Left lung (tissue), 14 donors: ENCODE measurements at places on chromosomes 6 and 20. TPM values are rescaled to one million over a fixed set of nuclear protein-coding genes. Genes with fewer than 3 reads are reported as not detected.

GRCh38 chr6:13907001-13907350 is 17.8 kb upstream of the RNF182 start:
- no peaks in the 10 kb centered on the region for H3K27me3 ChIP-seq
- H3K4me1 ChIP-seq: no peaks in the 10 kb centered on the region
- no peak overlapping the region for H3K4me3 ChIP-seq
- DNase-seq: no peak
- H3K36me3 ChIP-seq: no peaks in the 10 kb centered on the region
- no peak overlapping the region for H3K27ac ChIP-seq

GRCh38 chr20:51758978-51759544 is 9.1 kb downstream of the ATP9A start:
- H3K27ac ChIP-seq: no peak overlapping the region
- no peaks in the 10 kb centered on the region for H3K27me3 ChIP-seq
- H3K4me1 ChIP-seq: peaks cover 4% of the 10 kb centered on the region
- no peak for DNase-seq
- H3K4me3 ChIP-seq: no peak overlapping the region

GRCh38 chr6:142592876-142593275 is 291.1 kb downstream of the ADGRG6 start:
- H3K27me3 ChIP-seq: no peaks in the 10 kb centered on the region
- no peaks in the 10 kb centered on the region for H3K36me3 ChIP-seq
- H3K4me1 ChIP-seq: no peaks in the 10 kb centered on the region
- no peak for DNase-seq

- no peak overlapping the region for H3K4me3 ChIP-seq
- H3K4me1 ChIP-seq: no peaks in the 10 kb centered on the region
- peaks cover 95% of the 10 kb centered on the region for H3K27me3 ChIP-seq
- no peak overlapping the region for H3K27ac ChIP-seq
- no peak for DNase-seq
Measured at GRCh38 chr20:38715646-38716045, 8.6 kb upstream of the SLC32A1 start.

GRCh38 chr6:12947967-12948366 is 231.4 kb downstream of the PHACTR1 start:
- H3K27me3 ChIP-seq: no peaks in the 10 kb centered on the region
- no peaks in the 10 kb centered on the region for H3K4me1 ChIP-seq
- no peak overlapping the region for H3K4me3 ChIP-seq
- no peaks in the 10 kb centered on the region for H3K36me3 ChIP-seq
- no peak for DNase-seq

DNA sequence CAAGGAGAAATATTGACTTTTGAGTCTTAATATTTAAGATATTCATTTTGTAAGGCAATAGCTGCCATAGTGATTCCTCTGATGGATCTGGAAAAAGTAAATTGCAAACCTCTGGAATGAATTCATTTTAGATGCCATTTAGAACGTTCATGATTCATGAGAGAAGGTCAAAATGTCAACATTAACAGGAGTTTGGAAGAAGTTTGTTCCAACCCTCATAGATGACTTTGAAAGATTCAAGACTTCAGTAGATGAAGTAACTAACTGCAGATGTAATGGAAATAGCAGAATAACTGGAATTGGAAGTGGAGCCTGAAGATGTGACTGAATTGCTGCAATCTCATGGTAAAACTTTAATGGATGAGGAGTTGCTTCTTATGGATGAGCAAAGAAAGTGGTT is 100.9 kb upstream of the CCN2 start:
- H3K4me3 ChIP-seq: no peak overlapping the region
- H3K27ac ChIP-seq: no peak overlapping the region
- no peak for DNase-seq

DNA sequence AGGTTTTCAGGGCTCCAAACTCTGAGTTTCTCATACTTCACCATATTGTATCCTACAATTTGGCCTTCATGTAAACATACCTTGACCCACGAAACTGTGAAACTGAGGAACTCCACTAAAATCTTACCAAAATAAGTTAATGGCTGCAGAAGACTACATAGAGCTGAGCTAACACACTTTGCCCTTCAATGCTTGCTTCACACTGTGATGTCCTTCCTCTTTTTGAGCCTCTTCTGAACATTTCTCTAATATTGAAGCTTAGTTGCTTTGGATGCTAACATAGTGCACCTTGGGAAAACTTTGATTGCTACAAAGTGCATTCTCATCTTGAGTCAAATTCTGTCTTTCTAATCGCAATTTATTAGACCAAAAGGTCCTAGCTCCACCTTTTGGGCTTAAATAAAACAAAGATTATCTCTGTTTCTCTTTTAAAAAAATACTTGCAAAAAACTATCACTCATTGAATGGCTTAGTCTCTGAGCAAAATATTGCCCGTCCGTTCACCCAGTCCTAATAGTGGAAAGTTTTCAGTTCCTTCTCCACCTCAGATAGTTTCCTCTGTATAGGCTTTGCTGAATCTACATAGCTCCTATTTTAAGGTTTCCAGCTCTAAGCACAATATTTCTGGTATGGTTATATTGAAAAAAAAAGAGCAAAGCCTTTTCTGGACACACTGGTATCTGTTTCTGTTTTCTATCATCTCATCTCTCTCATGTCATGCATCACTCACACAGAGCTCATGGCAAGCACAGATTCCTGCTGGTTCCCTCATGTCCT is 494.6 kb downstream of the RFPL4B start:
- no peaks in the 10 kb centered on the region for H3K27me3 ChIP-seq
- H3K4me1 ChIP-seq: no peaks in the 10 kb centered on the region
- no peak overlapping the region for H3K27ac ChIP-seq
- no peaks in the 10 kb centered on the region for H3K36me3 ChIP-seq

- H3K36me3 ChIP-seq: no peaks in the 10 kb centered on the region
- no peak for DNase-seq
- H3K27me3 ChIP-seq: no peaks in the 10 kb centered on the region
- H3K4me1 ChIP-seq: no peaks in the 10 kb centered on the region
- H3K27ac ChIP-seq: no peak overlapping the region
- H3K4me3 ChIP-seq: no peak overlapping the region
Measured at GRCh38 chr6:21840428-21840827, 246.9 kb downstream of the SOX4 start.

- DNase-seq: no peak
- H3K36me3 ChIP-seq: no peaks in the 10 kb centered on the region
- H3K27me3 ChIP-seq: peaks cover 12% of the 10 kb centered on the region
- H3K4me3 ChIP-seq: no peak overlapping the region
Measured at GRCh38 chr6:90304308-90304707, 7.7 kb upstream of the BACH2 start.

DNA sequence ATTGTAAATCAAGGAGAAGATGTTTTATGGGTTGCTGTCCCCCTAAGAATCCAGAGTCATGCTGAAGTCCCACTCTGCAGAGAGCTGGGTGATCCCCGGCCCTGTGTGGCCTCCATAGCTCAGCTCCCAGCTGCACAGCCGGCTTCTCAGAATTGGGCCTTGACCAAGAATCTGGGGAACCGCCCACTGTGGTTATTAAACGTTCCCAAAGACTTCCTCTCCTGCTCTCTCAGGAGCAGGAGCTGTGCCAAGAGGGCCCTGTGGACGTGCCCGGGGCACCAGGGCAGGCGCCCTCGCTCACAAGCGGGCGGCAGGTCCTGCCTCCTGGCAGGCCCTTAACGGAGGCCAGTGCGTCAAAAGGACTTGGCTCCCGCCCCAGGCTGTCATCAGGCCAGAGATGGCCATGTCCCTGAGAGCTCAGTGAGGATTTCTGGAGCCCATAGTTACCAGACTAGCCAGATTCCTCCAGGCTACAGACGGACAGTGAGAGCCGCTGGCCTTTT is 30.4 kb downstream of the ZC3H12D start:
- no peaks in the 10 kb centered on the region for H3K36me3 ChIP-seq
- H3K27me3 ChIP-seq: peaks cover 6% of the 10 kb centered on the region
- peak overlapping the region; percentile 72 for H3K27ac ChIP-seq
- no peak overlapping the region for H3K4me3 ChIP-seq

DNA sequence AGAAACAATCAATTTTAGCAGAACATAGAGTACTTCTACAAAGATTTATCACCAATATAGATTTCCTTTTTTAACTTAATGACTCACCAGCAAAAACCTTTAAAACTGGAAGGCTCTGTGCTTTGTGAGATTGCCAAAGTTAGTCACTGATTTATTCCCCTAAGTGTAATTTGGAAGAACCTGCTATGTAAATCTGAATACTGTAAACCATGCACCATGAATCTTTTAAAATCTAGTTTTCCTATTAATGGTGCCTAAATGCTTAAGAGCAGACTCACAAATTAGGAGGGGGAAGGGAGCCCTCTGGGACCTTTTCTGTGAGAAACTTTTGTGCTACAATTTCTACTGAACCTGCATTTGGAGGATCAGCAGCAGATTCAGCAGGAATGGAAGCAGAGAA is 57.8 kb upstream of the PNRC1 start:
- DNase-seq: no peak
- no peaks in the 10 kb centered on the region for H3K27me3 ChIP-seq
- no peak overlapping the region for H3K27ac ChIP-seq
- peaks cover 23% of the 10 kb centered on the region for H3K4me1 ChIP-seq
- H3K4me3 ChIP-seq: no peak overlapping the region
- no peaks in the 10 kb centered on the region for H3K36me3 ChIP-seq

- H3K27me3 ChIP-seq: peaks cover 100% of the 10 kb centered on the region
- no peak for DNase-seq
- no peak overlapping the region for H3K27ac ChIP-seq
Measured at GRCh38 chr20:38726804-38727606, 2.7 kb downstream of the SLC32A1 start.

DNA sequence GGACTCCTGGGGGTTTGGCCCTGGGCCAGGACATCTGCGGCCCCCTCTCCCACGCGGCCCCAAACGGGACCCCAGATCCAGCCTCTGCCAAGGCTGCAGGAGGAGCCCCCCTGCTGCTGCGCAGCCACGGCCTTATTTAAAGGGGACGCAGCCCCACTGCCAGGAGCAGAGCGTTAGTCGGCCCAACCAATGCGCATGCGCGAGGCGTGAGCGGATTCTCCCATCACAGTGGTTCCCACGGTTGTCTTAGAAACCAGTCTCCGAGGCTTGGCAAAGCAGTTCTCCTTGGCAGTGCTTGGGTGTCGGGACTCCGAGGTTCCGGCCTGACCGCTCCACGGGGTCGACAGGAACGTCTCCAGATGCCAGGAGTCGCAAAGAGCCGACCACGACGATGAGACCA is 288.3 kb upstream of the ZNF337 start:
- no peaks in the 10 kb centered on the region for H3K36me3 ChIP-seq
- no peaks in the 10 kb centered on the region for H3K4me1 ChIP-seq
- no peak overlapping the region for H3K27ac ChIP-seq
- DNase-seq: no peak
- peaks cover 8% of the 10 kb centered on the region for H3K27me3 ChIP-seq

- H3K27me3 ChIP-seq: no peaks in the 10 kb centered on the region
- H3K4me3 ChIP-seq: no peak overlapping the region
- H3K36me3 ChIP-seq: no peaks in the 10 kb centered on the region
Measured at GRCh38 chr6:15434823-15435380, 189.0 kb downstream of the JARID2 start.

GRCh38 chr20:25576783-25577530 is 8.4 kb downstream of the NINL start:
- DNase-seq: no peak
- no peak overlapping the region for H3K27ac ChIP-seq
- H3K4me3 ChIP-seq: no peak overlapping the region
- H3K4me1 ChIP-seq: peaks cover 7% of the 10 kb centered on the region

- no peaks in the 10 kb centered on the region for H3K36me3 ChIP-seq
- no peak overlapping the region for H3K4me3 ChIP-seq
- no peaks in the 10 kb centered on the region for H3K4me1 ChIP-seq
- H3K27ac ChIP-seq: no peak overlapping the region
Measured at GRCh38 chr20:1684872-1685271, 27.3 kb upstream of the SIRPG start.

DNA sequence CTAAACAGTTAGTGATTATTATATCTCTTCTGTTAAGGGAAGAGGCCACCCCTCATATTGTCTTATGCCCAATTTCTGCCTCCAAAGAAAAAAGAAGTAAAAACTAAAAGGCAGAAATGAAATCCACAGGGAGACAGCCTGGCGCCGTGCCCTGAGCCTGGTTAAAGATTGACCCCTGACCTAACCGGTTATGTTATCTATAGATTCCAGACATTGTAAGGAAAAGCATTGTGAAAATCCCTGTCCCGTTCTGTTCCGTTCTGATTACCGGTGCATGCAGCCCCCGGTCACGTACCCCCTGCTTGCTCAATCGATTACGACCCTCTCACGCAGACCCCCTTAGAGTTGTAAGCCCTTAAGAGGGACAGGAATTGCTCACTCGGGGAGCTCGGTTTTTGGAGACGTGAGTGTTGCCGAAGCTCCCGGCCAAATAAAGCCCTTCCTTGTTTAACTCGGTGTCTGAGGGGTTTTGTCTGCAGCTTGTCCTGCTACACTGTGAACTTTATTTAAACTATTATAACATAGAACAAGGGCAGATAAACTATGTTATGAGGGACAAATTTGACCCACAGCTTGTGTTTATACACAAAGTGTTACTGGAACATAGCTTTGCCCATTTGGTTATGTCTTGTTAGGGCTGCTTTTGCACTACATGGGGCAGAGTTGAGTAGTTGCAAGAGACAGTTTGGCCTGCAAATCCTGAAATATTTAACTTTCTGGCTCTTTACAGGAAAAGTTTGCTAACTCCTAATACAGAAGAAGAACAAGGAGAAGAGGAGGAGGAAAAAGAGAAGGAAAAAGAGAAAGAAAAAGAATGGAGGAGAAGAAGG is 49.6 kb downstream of the CD24 start:
- no peak overlapping the region for H3K27ac ChIP-seq
- H3K27me3 ChIP-seq: no peaks in the 10 kb centered on the region
- no peaks in the 10 kb centered on the region for H3K36me3 ChIP-seq
- H3K4me1 ChIP-seq: no peaks in the 10 kb centered on the region
- no peak overlapping the region for H3K4me3 ChIP-seq

DNA sequence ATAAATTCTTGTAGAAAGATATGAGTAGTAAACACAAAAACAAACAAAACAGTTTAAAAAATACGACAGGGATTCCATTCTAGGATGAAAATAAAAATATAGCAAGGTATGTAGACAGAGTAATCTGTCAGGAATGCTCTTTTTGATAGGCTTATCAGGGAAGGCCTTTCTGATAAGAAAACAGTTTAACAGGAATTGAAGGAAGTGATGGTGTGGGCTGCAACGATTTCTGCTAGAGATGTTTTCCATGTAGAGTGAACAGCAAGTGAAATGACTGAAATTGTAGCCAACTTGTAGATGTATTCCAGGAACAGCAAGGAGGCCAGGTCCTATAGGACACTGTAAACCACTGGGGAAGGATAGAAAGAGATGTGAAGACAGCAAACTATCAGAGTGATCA is 689.7 kb upstream of the GJE1 start:
- H3K36me3 ChIP-seq: no peaks in the 10 kb centered on the region
- no peak overlapping the region for H3K4me3 ChIP-seq
- no peak overlapping the region for H3K27ac ChIP-seq
- H3K4me1 ChIP-seq: no peaks in the 10 kb centered on the region
- no peak for DNase-seq

- no peaks in the 10 kb centered on the region for H3K36me3 ChIP-seq
- no peak overlapping the region for H3K4me3 ChIP-seq
- H3K4me1 ChIP-seq: no peaks in the 10 kb centered on the region
- no peaks in the 10 kb centered on the region for H3K27me3 ChIP-seq
Measured at GRCh38 chr6:156378853-156379252, 398.3 kb upstream of the ARID1B start.

SRMS gene
- polyA plus RNA-seq: 0.18 TPM

FNDC1 gene
- polyA plus RNA-seq: 7.6 TPM

DDX43 gene
- 1.1 TPM for polyA plus RNA-seq

PLEKHG1 gene
- polyA plus RNA-seq: 32.3 TPM

EYS gene
- polyA plus RNA-seq: 0.47 TPM

PSMB8 gene
- 44.1 TPM for polyA plus RNA-seq

BHLHE23 gene
- polyA plus RNA-seq: not detected

VGLL2 gene
- polyA plus RNA-seq: not detected

PLN gene
- 2.8 TPM for polyA plus RNA-seq

AVP gene
- not detected for polyA plus RNA-seq

PPP1R18 gene
- 42.2 TPM for polyA plus RNA-seq

ZBP1 gene
- polyA plus RNA-seq: 0.21 TPM

DHX16 gene
- 41.9 TPM for polyA plus RNA-seq

ULBP3 gene
- polyA plus RNA-seq: 13.0 TPM

CD93 gene
- polyA plus RNA-seq: 221 TPM
